ENCODE measurements at places on chromosomes 7 and 10.

- no peak overlapping the region for H3K4me3 ChIP-seq
- no peaks in the 10 kb centered on the region for H3K27me3 ChIP-seq
Observed at GRCh38 chr7:115749924-115750323, 280.6 kb downstream of the TFEC start.

DNA sequence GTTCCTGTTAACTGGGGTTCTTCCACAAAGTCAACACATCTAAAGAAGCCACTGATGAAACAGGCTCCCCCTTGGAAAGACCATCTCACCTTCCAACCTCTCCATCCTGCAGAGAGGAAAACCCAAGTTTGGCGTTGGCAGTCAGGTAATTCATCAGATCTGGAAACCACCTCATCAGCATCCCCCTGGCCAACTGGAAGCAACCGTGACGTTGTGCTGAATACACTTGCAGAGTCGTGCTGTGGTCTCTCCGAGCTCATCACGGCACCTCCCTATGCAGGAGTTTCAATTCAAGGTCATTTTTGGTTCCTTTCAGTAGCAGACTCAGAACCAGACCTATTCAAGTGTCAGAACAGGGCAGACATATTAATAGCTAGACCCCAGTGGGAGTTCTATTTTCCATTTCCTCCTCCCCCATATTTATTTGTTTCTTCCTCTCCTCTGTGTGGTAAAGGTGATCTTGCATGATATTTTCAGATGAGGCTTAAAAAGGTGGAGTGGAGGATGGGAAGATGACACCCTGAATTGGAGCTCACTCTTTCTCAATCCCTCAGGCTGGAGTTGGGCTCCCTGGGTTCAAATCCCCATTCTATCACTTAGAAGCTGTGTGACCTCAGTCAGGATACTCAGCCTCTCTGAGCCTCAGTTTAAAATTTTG is 149.1 kb upstream of the ADO start:
- no peaks in the 10 kb centered on the region for H3K4me1 ChIP-seq
- no peaks in the 10 kb centered on the region for H3K27me3 ChIP-seq
- no peak overlapping the region for H3K27ac ChIP-seq
- no peak for DNase-seq
- no peaks in the 10 kb centered on the region for H3K36me3 ChIP-seq

GRCh38 chr10:5775685-5776084 is 37.5 kb downstream of the GDI2 start:
- no peaks in the 10 kb centered on the region for H3K27me3 ChIP-seq
- no peaks in the 10 kb centered on the region for H3K4me1 ChIP-seq
- no peak overlapping the region for H3K4me3 ChIP-seq
- no peak for DNase-seq
- H3K36me3 ChIP-seq, result peaks cover 2% of the 10 kb centered on the region

DNA sequence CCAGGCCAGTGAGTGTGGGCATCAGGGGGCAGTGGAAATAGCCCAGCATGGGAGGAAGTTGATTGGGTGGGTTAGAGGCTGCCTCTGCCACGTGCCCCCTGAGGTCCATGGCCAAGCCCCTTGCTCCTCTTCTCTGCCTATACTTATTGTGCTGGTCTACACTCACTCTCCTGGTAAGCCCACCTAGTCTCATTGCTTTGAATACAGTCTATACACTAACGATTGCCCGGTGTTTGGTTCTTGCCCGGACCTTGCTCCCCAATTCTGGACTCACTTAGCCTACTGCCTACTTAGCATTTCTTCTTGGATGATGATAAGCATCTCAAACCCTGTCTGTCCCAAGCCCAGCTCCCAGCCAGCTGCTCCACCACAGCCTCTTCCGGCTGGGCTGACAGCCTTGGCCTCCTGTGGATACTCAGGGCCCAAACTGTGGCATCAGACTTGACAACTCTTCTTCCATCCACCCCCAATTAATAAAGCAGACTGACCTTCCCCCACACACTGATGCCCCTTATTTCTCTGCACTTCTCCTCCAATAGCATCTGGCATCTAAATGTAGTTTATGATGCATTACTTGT is 10.1 kb downstream of the LRRC18 start:
- DNase-seq, result no peak
- no peak overlapping the region for H3K27ac ChIP-seq
- no peaks in the 10 kb centered on the region for H3K27me3 ChIP-seq
- H3K4me1 ChIP-seq, result no peaks in the 10 kb centered on the region
- H3K4me3 ChIP-seq, result no peak overlapping the region
- H3K36me3 ChIP-seq, result no peaks in the 10 kb centered on the region

DNA sequence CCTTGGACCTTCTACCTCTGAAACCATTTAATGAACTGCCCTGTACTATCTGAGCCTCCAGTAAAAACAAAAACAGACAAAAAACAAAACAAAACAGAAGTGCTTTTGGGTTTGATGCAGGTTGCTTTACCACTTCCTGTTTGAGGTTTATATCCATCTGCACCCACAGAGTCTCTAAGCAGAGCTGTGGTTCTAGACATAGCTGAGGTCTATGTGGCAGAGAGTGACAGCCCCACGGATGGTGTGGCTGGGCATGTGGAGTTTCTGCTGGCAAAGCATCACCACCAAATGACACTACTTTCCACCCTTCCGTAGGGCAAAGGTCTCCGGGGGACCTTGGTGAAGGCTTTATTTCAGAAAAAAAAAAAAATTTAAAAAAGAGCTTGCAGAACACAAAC is 754.2 kb downstream of the GRID1 start:
- H3K4me1 ChIP-seq, result no peaks in the 10 kb centered on the region
- no peak overlapping the region for H3K27ac ChIP-seq
- DNase-seq, result no peak

DNA sequence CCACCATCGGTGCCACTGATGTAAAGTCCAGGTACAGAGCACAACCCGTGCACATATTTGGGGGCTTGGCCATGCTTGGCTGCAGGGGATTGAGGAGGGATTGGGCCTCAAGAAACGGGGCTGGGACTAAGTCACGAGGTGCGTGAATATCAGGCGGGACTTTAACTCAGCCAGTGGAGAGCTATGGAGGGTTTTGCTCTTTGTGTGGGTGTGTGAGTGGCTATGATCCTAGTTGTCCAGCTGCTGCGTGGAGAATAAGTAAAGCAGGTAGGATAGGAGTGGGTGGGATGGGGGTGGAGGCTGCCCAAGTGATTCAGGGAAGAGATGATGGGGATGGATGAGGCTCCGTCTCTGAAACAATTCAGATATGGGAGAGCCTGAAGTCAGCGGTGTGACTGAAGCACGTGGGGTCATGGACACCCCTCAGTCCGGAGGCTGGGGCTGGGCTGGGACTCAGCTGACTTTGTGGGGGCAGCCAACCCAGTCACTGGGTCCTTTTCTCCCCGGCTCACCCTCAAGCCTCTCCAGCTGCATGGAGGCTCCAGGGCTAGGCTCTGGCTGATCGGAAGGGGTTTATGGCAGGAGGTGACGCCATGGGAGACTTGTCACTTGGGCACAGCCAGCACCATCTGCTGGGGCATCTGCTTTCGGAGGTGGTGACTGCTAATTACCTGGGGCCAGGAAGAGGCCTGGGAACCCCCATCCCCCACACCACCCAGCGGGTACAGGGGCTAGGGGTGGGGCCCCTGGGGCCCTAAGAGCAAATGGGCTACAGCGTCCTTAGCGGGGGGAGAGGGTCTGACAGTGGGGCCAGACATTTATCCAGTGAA is 1.7 kb upstream of the LFNG start:
- DNase-seq, result peak; percentile 68
- no peak overlapping the region for H3K27ac ChIP-seq
- H3K36me3 ChIP-seq, result no peaks in the 10 kb centered on the region
- H3K27me3 ChIP-seq, result peaks cover 9% of the 10 kb centered on the region
- H3K4me3 ChIP-seq, result no peak overlapping the region

DNA sequence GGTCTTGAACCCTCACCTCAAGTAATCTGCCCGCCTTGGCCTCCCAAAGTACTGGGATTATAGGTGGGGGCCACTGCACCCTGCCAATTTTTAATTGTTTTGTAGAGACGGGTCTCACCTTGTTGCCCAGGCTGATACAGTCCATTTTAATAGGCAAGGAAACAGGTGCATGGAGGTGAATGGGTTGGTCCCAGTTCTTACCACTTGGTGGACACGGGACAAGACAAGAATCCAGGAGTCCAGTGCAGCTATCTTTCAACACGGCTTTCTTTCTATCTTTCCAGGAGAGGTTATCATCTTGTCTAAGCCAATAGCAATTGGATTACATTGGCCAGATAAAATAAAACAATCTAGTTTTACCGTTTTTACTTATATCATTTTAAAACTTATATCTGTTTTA is 23.8 kb downstream of the TCF7L2 start:
- no peaks in the 10 kb centered on the region for H3K4me1 ChIP-seq
- no peak overlapping the region for H3K27ac ChIP-seq
- H3K36me3 ChIP-seq, result no peaks in the 10 kb centered on the region
- H3K27me3 ChIP-seq, result no peaks in the 10 kb centered on the region
- no peak overlapping the region for H3K4me3 ChIP-seq

DNA sequence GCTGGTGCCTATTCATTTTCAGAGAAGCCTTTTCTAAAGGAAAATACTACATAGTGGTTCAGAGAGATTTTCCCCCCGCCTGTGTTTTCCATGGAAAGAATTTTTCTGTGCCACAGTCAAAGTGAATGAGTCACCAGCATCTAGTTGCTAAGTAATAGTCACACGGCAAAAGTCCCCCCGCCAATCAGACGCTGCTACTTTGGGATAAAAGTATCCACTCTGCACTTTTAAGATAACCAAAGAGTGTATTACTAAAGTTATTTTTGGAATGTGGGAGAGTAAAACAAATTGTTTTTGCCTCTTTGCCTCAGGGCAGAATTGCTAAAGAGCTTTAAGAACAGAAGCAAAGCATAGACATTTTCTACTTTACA is 23.5 kb downstream of the ABLIM1 start:
- no peaks in the 10 kb centered on the region for H3K36me3 ChIP-seq
- H3K4me3 ChIP-seq, result no peak overlapping the region
- DNase-seq, result peak; percentile 81
- H3K27ac ChIP-seq, result no peak overlapping the region
- H3K4me1 ChIP-seq, result no peaks in the 10 kb centered on the region

- no peaks in the 10 kb centered on the region for H3K36me3 ChIP-seq
- no peaks in the 10 kb centered on the region for H3K27me3 ChIP-seq
- no peak overlapping the region for H3K27ac ChIP-seq
- H3K4me1 ChIP-seq, result no peaks in the 10 kb centered on the region
- DNase-seq, result no peak
Observed at GRCh38 chr7:135879233-135879632, 97.9 kb downstream of the MTPN start.

DNA sequence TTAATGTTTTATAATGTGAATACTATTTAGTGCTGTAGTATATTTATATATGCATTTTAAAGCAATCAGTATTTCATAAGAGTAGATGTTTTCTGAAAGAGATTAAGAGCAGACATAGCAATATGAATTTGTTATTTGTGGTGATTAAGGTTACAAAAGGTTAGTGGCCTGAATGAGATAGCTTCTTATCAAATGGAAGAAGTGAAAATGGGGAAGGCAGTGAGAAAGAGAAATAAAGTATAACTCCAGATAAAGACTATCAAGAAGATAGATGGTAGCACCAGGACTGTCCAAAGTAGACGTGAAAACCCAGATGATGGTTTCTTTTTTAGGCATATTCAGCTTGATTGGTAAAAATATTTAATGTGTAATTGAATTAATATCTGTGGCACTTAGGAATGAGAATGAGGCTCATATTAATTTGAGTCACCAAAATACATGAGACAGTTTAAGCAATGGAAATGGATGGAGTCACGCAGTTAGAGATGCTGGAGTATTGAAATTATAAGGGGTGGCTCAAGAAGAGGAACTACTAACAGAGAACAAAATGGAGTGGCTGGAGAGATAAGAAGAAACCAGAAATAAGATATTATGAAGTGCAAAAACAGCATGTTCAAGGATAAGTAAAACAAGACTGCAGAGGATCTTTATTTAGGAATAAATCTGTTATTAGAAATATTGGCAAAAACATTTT is 288.0 kb upstream of the SEMA3C start:
- H3K4me1 ChIP-seq, result peaks cover 2% of the 10 kb centered on the region
- H3K27ac ChIP-seq, result no peak overlapping the region
- no peak overlapping the region for H3K4me3 ChIP-seq
- no peak for DNase-seq
- no peaks in the 10 kb centered on the region for H3K27me3 ChIP-seq

- peak; percentile 62 for DNase-seq
- H3K4me3 ChIP-seq, result no peak overlapping the region
- peaks cover 1% of the 10 kb centered on the region for H3K36me3 ChIP-seq
- H3K4me1 ChIP-seq, result no peaks in the 10 kb centered on the region
Observed at GRCh38 chr7:92461027-92462003, 14.0 kb downstream of the GATAD1 start.

- H3K27me3 ChIP-seq, result no peaks in the 10 kb centered on the region
- H3K4me1 ChIP-seq, result no peaks in the 10 kb centered on the region
- no peak overlapping the region for H3K27ac ChIP-seq
- no peaks in the 10 kb centered on the region for H3K36me3 ChIP-seq
- H3K4me3 ChIP-seq, result no peak overlapping the region
Observed at GRCh38 chr7:44955733-44956132, 23.1 kb downstream of the MYO1G start.

GRCh38 chr7:155173905-155174304 is 103.8 kb downstream of the HTR5A start:
- no peaks in the 10 kb centered on the region for H3K4me1 ChIP-seq
- no peaks in the 10 kb centered on the region for H3K36me3 ChIP-seq
- no peak overlapping the region for H3K27ac ChIP-seq
- H3K27me3 ChIP-seq, result no peaks in the 10 kb centered on the region
- no peak overlapping the region for H3K4me3 ChIP-seq
- DNase-seq, result no peak

- no peaks in the 10 kb centered on the region for H3K36me3 ChIP-seq
- DNase-seq, result no peak
- peak within 1 kb of the TSS; percentile 97 for H3K4me3 ChIP-seq
- peak within 1 kb of the TSS; percentile 99 for H3K27ac ChIP-seq
Observed at GRCh38 chr7:55365205-55365674, at the start of gene LANCL2. Gene LANCL2, plus strand, starts transcription at chr7:55365337. Its CDS starts 689 bp downstream, at chr7:55366026.

DNA sequence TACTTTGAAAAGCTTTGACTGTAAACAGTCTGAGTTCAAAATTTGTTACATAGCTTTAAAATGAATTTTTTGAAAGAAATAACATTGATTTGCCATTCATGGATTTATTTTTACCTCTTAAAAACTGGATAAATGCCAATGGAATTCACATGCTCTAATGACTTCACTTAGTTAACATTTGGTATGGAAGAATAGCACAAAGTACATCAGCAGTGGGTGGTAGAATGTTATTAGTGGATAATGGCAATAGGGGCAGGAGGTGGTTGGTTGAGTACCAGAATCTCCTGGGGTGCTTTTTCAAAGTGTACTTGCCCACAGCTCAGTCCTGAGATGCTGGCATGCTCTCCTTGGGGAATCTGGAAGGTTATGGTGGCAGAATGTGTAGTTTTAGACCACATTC is 4.7 kb downstream of the PPP1R9A start:
- no peak for DNase-seq
- no peak overlapping the region for H3K27ac ChIP-seq
- no peaks in the 10 kb centered on the region for H3K36me3 ChIP-seq
- peaks cover 5% of the 10 kb centered on the region for H3K4me1 ChIP-seq

DNA sequence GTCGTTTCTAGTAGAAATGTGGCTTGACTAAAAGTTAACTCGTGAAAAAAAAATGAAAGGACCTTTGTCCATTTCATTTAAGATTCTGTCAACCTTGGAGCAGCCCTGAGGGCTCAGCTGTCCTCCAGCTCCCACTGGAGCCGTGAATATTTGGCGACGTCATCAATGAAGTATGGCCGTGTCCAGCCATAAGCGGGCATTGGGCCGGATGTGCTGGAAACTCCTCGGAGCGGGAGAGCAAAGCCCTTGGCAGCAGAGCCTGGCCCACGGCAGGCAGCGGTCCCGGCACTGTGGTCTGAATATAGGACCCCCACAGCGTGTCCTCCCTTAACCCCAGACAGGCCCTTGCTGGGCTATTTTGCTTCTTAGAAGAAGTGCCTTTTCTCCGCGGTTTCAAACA is 50.0 kb downstream of the JAKMIP3 start:
- DNase-seq, result no peak
- H3K36me3 ChIP-seq, result no peaks in the 10 kb centered on the region
- H3K4me3 ChIP-seq, result no peak overlapping the region
- no peaks in the 10 kb centered on the region for H3K4me1 ChIP-seq
- H3K27ac ChIP-seq, result no peak overlapping the region
- no peaks in the 10 kb centered on the region for H3K27me3 ChIP-seq
